Right cardiac atrium (tissue), 5 donors: ENCODE measurements at places on chromosomes 1 and 21. TPM values are rescaled to one million over a fixed set of nuclear protein-coding genes. Genes with fewer than 3 reads are reported as not detected.

IRF6 gene
- 22.6 TPM for polyA plus RNA-seq

LRRC53 gene
- polyA plus RNA-seq, result not detected

COG2 gene
- 19.4 TPM for polyA plus RNA-seq

MTMR11 gene
- polyA plus RNA-seq, result 3.1 TPM
